ENCODE measurements at places on chromosomes 2 and 18. TPM values are rescaled to one million over a fixed set of nuclear protein-coding genes. Genes with fewer than 3 reads are reported as not detected.

ABCG8 gene
- not detected for total RNA-seq

CYP1B1 gene
- 94.1 TPM for total RNA-seq

CCT4 gene
- total RNA-seq: 187 TPM

RTTN gene
- total RNA-seq: 19.0 TPM

CRYGC gene
- total RNA-seq: not detected

DSC3 gene
- under 0.01 TPM for total RNA-seq

UGT1A8 gene
- not detected for total RNA-seq

SPC25 gene
- not detected for total RNA-seq

COA5 gene
- 33.4 TPM for total RNA-seq

DNA sequence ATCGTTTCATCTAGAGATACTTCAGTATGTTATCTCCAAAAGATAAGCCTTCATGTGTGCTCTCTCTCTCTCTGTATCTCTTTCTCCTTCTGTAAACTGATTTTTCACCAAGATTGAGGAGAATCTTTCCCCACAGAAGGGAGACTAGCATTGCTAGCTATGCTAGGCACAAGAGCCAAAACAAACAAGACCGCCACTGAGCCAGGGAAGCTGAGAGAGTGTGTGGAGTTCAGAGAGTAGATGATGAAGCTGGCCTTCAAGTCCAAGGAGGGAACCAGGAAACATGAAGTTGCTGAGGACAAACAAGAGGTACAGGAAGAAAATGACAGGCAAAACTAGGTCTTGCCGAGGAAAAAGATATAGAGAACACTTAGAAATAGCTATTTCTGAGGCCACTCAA, 23.4 kb downstream of the DAPL1 start:
- H3K27ac ChIP-seq: no peak overlapping the region
- H3K4me1 ChIP-seq: no peaks in the 10 kb centered on the region
- no peak overlapping the region for H3K4me3 ChIP-seq
- no peaks in the 10 kb centered on the region for H3K36me3 ChIP-seq
- peak; percentile 63 for DNase-seq
- peaks cover 4% of the 10 kb centered on the region for H3K27me3 ChIP-seq

GRCh38 chr18:75159646-75160356, 49.1 kb downstream of the PTGR3 start:
- no peak overlapping the region for H3K4me3 ChIP-seq
- no peaks in the 10 kb centered on the region for H3K4me1 ChIP-seq
- H3K27me3 ChIP-seq: no peaks in the 10 kb centered on the region
- no peak overlapping the region for H3K27ac ChIP-seq

DNA sequence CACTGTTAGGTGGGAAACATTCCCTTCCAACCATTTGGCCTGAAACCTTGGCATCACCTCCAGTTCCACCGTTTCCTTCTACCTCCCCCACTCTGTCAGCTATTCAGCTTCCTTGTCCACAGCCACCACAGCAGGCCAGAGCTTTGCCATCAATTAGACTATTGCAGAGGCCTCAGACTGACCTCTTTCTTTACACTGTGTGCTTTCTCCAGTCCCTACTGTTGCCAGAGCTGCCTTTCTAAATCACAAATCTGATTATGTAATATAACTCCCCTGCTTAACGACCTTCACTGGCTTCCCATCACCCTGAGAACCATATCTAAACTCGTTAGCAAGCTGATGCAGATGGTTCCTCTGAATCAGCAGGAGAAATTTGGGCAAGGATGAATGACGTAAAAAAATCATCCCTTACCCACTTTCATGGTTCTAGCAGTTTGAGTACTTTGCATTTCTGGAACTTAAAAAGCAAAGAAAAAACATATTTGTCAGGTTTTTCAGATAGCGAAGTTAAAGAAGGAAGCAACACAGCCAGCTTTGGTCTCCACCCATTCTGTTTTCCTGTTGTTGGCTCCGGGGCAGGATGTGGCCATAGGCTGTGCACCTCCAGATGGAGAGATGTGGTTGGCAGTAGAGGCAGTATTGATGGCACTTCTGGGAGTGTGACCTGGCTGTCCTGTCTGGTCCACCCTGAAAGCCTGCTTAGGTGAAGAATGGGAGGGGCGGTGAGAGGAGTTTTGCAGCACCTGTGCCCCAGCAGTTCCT, 422.1 kb downstream of the PARD3B start:
- no peak overlapping the region for H3K4me3 ChIP-seq
- H3K27ac ChIP-seq: no peak overlapping the region
- H3K27me3 ChIP-seq: no peaks in the 10 kb centered on the region
- H3K4me1 ChIP-seq: no peaks in the 10 kb centered on the region
- DNase-seq: no peak
- H3K36me3 ChIP-seq: no peaks in the 10 kb centered on the region

- peaks cover 24% of the 10 kb centered on the region for H3K4me1 ChIP-seq
- H3K4me3 ChIP-seq: no peak overlapping the region
- peak overlapping the region; percentile 43 for H3K27ac ChIP-seq
- H3K27me3 ChIP-seq: no peaks in the 10 kb centered on the region
Observed at GRCh38 chr2:150595803-150596470, 108.5 kb upstream of the RND3 start.

GRCh38 chr2:67510745-67511144, 113.6 kb downstream of the ETAA1 start:
- H3K4me3 ChIP-seq: no peak overlapping the region
- no peak overlapping the region for H3K27ac ChIP-seq
- no peaks in the 10 kb centered on the region for H3K4me1 ChIP-seq
- DNase-seq: peak; percentile 64
- H3K36me3 ChIP-seq: no peaks in the 10 kb centered on the region

- no peaks in the 10 kb centered on the region for H3K36me3 ChIP-seq
- peak; percentile 61 for DNase-seq
- H3K27ac ChIP-seq: no peak overlapping the region
Observed at GRCh38 chr2:234771176-234771575, 180.6 kb upstream of the SH3BP4 start.

DNA sequence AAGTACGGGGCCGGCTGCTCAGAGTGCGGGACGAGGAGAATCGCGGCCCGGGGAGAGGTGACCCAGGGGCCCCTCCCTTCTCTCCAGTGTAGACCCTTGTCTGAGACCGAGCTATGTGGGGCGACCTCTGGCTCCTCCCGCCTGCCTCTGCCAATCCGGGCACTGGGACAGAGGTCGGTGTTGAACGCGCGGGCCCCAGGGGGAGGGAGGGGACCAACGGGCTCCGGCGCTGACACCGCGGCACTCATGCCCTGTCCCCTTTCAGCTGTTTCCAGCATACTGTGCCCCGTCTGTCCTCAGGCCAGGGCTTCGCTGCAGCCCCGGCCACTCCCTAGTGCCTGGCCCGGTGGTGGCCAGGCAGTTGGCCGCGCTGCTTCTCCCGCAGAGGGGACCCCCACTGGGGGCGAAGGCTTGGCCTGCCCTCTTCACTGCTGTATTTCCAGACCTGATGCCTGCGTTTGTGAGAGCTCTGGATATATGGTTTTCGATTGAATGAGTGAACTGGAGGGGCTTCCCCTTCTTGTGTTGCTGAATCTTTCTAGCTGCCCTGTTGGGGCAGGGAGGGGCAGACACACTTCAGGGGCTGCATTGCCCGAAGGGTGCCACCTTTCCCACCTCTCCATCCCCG, 809 bp downstream of the DBI start:
- peak overlapping the region; percentile 97 for H3K4me3 ChIP-seq
- H3K27ac ChIP-seq: peak overlapping the region; percentile 64

GRCh38 chr2:121095257-121096080, 189.5 kb downstream of the TFCP2L1 start:
- H3K4me3 ChIP-seq: no peak overlapping the region
- H3K27me3 ChIP-seq: peaks cover 4% of the 10 kb centered on the region
- peak; percentile 67 for DNase-seq
- no peak overlapping the region for H3K27ac ChIP-seq
- no peaks in the 10 kb centered on the region for H3K4me1 ChIP-seq
- no peaks in the 10 kb centered on the region for H3K36me3 ChIP-seq

GRCh38 chr2:130728007-130728454, 839 bp upstream of the GPR148 start:
- DNase-seq: peak; percentile 7
- no peak overlapping the region for H3K4me3 ChIP-seq
- H3K36me3 ChIP-seq: no peaks in the 10 kb centered on the region

GRCh38 chr2:190098851-190099250, 36.3 kb upstream of the MSTN start:
- no peak overlapping the region for H3K4me3 ChIP-seq
- H3K27me3 ChIP-seq: no peaks in the 10 kb centered on the region
- no peaks in the 10 kb centered on the region for H3K4me1 ChIP-seq
- no peak overlapping the region for H3K27ac ChIP-seq

- no peaks in the 10 kb centered on the region for H3K4me1 ChIP-seq
- no peak overlapping the region for H3K27ac ChIP-seq
- no peak overlapping the region for H3K4me3 ChIP-seq
- H3K36me3 ChIP-seq: no peaks in the 10 kb centered on the region
- peak; percentile 49 for DNase-seq
- no peaks in the 10 kb centered on the region for H3K27me3 ChIP-seq
Observed at GRCh38 chr2:142165790-142166189, 35.0 kb upstream of the LRP1B start.

- no peak overlapping the region for H3K27ac ChIP-seq
- H3K4me1 ChIP-seq: no peaks in the 10 kb centered on the region
Observed at GRCh38 chr2:118493213-118493612, 354.2 kb downstream of the EN1 start.

GRCh38 chr2:86570059-86570458, 6.8 kb upstream of the CHMP3 start:
- no peaks in the 10 kb centered on the region for H3K36me3 ChIP-seq
- no peak for DNase-seq
- no peaks in the 10 kb centered on the region for H3K4me1 ChIP-seq
- H3K4me3 ChIP-seq: no peak overlapping the region

DNA sequence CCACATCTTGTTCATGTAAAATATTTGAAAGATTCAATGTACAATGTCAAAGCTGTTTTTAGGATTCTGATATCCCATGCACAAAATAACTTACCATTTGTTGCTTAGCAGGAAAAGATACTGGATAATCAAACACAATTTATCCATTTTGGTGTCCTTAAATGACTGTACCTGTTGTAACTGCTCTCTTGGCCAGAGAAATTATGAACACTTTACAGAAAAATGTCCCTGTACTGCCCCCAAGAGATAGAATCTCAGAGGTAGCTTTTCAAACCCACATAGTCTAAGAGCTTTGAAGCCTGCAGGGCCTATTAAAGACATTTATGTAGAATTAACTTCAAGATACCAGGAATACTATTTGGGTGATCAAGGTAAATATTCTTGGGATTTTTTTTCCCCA, 12.2 kb upstream of the ME2 start:
- peak; percentile 33 for DNase-seq
- no peaks in the 10 kb centered on the region for H3K27me3 ChIP-seq
- no peaks in the 10 kb centered on the region for H3K4me1 ChIP-seq
- no peak overlapping the region for H3K27ac ChIP-seq

DNA sequence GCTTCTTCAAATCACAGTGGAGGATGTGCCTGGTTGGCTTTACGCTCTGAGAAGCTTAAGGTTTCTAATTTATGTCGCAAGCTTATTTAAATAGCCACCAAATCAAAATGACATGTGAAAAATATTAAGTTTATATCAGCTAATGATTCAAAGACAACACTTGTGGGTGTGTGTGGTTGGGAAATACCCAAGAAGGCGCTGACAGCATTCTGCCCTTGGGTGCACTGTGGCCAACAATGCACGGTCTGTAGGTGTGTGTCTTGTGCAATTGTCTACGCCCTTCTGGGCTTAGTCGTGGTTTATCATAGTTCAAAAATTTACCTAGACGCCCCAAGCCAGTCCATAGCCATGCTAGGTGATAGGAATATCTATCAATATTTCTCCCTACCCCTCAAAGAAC, 60.9 kb downstream of the KCTD1 start:
- no peaks in the 10 kb centered on the region for H3K36me3 ChIP-seq
- DNase-seq: peak; percentile 67
- no peaks in the 10 kb centered on the region for H3K4me1 ChIP-seq
- no peak overlapping the region for H3K4me3 ChIP-seq
- H3K27me3 ChIP-seq: no peaks in the 10 kb centered on the region

GRCh38 chr18:26133652-26134051, at the start of gene PSMA8:
TSS of gene PSMA8 (plus strand) at chr18:26133869. CDS start at chr18:26133966, 97 bp downstream.
- no peak within 1 kb of the TSS for H3K4me3 ChIP-seq

- no peak overlapping the region for H3K4me3 ChIP-seq
- peak; percentile 34 for DNase-seq
- H3K27me3 ChIP-seq: no peaks in the 10 kb centered on the region
- H3K4me1 ChIP-seq: no peaks in the 10 kb centered on the region
Observed at GRCh38 chr2:73260338-73260984, 23.8 kb downstream of the FBXO41 start.

DNA sequence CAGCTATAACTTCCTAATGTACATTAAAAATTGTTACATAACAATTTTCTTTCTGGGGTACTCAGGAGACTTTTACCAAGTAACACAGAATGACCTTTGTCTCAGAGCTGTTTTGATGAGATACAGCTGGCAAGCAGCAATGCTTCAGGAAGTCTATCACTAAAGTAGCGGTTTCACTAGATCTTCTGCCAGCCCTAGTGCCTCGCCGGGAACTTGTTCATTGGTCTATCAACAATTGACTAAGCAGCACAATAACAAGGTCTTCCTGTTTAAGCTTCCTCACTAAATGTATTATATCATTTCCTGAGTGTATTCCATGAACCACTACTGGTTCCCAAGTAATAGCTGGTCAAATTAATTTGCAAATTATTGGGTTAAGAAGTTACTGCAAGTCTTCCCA, 69.2 kb downstream of the TRIP12 start:
- peaks cover 2% of the 10 kb centered on the region for H3K4me1 ChIP-seq
- no peaks in the 10 kb centered on the region for H3K36me3 ChIP-seq
- DNase-seq: peak; percentile 67

DNA sequence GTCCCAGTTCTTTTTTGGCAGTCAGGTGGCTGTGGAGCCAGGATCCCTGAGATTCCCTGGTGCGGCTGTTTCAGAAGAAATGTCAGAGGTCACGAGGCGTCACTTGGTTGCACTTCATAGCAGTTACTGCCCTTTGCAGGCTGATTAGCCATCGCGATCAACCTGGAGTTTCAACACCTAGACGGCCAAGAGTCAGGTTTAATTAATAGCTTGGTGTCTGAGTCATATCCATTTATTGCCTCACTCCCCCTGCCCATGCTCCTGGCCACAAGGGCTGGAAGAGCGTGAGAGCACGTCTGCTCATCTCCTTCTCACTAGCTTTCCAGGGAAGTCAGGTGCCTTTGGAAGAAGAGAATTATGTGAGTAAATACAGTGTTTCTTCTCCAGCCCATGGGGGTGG, 552.3 kb downstream of the TSN start:
- no peak overlapping the region for H3K27ac ChIP-seq
- no peak for DNase-seq
- no peak overlapping the region for H3K4me3 ChIP-seq
- H3K27me3 ChIP-seq: no peaks in the 10 kb centered on the region
- H3K36me3 ChIP-seq: no peaks in the 10 kb centered on the region
- H3K4me1 ChIP-seq: no peaks in the 10 kb centered on the region

DNA sequence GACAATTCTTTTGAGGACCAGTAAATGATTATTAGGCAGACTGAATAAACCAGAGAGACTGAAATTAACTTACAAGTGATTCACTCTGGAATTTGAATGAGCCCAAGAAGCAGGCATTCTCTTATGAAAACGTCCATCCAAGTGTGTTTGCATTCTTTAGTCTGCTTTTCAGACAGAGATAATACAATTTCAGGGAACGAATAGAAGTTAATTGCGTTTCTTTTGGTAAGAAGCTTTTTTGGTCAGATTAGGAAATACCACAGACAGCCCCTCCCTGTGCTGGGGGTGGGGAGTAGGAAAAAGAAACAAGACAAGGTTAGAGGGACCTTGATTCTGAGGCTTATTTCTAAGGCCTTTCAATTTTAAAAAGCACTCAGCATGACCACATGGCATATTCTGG, 874.4 kb downstream of the SUCLG1 start:
- no peak overlapping the region for H3K4me3 ChIP-seq
- no peaks in the 10 kb centered on the region for H3K4me1 ChIP-seq
- no peak overlapping the region for H3K27ac ChIP-seq
